ENCODE measurements at places on chromosomes 2 and 18. TPM values are rescaled to one million over a fixed set of nuclear protein-coding genes. Genes with fewer than 3 reads are reported as not detected.

CRYGD gene
- total RNA-seq = not detected

SNED1 gene
- total RNA-seq = 80.4 TPM

SERPINB10 gene
- total RNA-seq = not detected

GAL3ST2 gene
- total RNA-seq = not detected

BOLL gene
- not detected for total RNA-seq

LONRF2 gene
- total RNA-seq = not detected

TCF4 gene
- total RNA-seq = 148 TPM

GRB14 gene
- total RNA-seq = 7.5 TPM

DSEL gene
- total RNA-seq = 30.7 TPM

KLHL41 gene
- total RNA-seq = 0.15 TPM

ALK gene
- under 0.01 TPM for total RNA-seq

SLC30A3 gene
- 0.38 TPM for total RNA-seq

SERPINB7 gene
- total RNA-seq = 4.7 TPM

UGT1A6 gene
- total RNA-seq = not detected

TUBA3E gene
- not detected for total RNA-seq

LIMS3 gene
- total RNA-seq = 1.8 TPM

POTEE gene
- total RNA-seq = under 0.01 TPM

SLC66A3 gene
- 26.4 TPM for total RNA-seq

CHRNG gene
- total RNA-seq = not detected

DSC3 gene
- 0.38 TPM for total RNA-seq

CDK5R2 gene
- 0.08 TPM for total RNA-seq

GKN1 gene
- total RNA-seq = not detected

CCDC74B gene
- 9.6 TPM for total RNA-seq

KHK gene
- total RNA-seq = 1.9 TPM

CROCC2 gene
- total RNA-seq = 0.12 TPM

LYG2 gene
- not detected for total RNA-seq

RBM44 gene
- total RNA-seq = 0.30 TPM

SMYD1 gene
- total RNA-seq = not detected

RPRM gene
- total RNA-seq = not detected

EFEMP1 gene
- 4,421 TPM for total RNA-seq

RTP5 gene
- total RNA-seq = not detected

SP140L gene
- total RNA-seq = 5.4 TPM

MAPK4 gene
- total RNA-seq = not detected

KCNS3 gene
- total RNA-seq = 0.70 TPM

All from smooth muscle cell of the coronary artery (primary cell).